Fibroblast of villous mesenchyme (primary cell): ENCODE measurements at places on chromosomes 5 and 9. TPM values are rescaled to one million over a fixed set of nuclear protein-coding genes. Genes with fewer than 3 reads are reported as not detected.

PCDHA3 gene
- under 0.01 and 0.32 TPM in 2 replicates for total RNA-seq

RNF44 gene
- 2.6 and 4.3 TPM in 2 replicates for total RNA-seq

PCDHGA7 gene
- total RNA-seq: 3.5 and 4.5 TPM in 2 replicates

NPR2 gene
- 16.4 and 19.9 TPM in 2 replicates for total RNA-seq

SVEP1 gene
- 39.6 and 81.2 TPM in 2 replicates for total RNA-seq

PTAR1 gene
- total RNA-seq: 66.0 and 117 TPM in 2 replicates

SPINK13 gene
- total RNA-seq: not detected in 2 replicates

SMIM33 gene
- not detected in 2 replicates for total RNA-seq

NRARP gene
- total RNA-seq: under 0.01 and 0.32 TPM in 2 replicates

HTR4 gene
- not detected in 2 replicates for total RNA-seq

FLT4 gene
- under 0.01 and 0.43 TPM in 2 replicates for total RNA-seq

ARSK gene
- 12.6 and 21.6 TPM in 2 replicates for total RNA-seq

RNF183 gene
- total RNA-seq: not detected in 2 replicates

LCN9 gene
- total RNA-seq: not detected in 2 replicates

PCDHGA12 gene
- total RNA-seq: 15.5 and 18.7 TPM in 2 replicates
